ENCODE measurements at places on chromosomes 1 and 21.
A peak's percentile ranks its signal among the peaks of the same experiment; 100 is the strongest.

DNA sequence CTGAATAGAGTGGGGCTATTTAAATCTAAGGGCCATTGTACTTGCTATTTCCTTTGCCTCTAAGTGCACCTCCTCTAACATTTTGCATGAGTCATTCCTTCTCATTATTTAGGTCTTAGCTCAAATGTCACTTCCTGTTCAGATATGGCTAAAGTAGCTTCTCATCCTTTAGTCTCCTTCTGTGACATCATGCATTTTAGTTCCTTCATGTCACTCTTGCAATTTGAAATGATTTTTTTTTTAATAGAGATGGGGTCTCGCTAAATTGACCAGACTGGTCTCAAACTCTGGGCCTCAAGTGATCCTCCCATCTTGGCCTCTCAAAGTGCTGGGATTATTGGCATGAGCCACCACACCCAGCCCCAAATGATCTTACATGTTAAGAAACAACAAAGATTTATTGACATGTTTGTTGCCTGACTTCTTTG lies 6.6 kb downstream of the TBX19 start:
- DNase-seq = no peak

GRCh38 chr1:51729824-51730301 lies 113.0 kb downstream of the OSBPL9 start:
- DNase-seq = no peak

- no peak for DNase-seq
These were observed 115.0 kb upstream of the COL6A1 start for GRCh38 chr21:45866551-45866950.

DNA sequence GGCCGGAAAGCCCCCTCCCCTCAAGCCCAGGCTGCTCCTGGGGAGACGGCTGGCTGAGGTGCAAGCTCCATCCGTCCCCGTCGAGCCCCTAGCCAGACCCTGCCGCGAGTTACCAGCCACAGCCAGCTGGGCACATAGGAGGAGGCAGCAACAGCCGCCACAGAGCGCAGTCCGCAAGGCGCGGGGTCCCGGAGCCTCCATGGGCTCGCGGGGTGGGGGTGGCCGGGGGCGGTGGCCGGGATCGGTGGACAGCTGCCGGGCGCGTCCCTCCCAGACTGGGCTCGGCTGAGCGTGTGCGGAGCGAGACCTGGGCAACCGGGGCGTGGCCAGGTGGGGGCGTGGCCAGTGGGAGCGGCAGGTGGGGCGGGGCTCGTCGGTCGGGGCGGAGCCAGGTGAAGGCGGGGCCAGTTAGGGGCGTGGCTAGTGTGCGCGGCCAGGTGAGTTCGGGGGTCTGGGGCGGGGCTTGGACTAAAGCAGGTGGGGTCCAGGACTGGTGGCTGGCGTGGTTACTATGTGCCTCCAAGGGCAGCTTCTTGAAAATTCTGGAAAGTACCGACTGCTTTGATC lies at the start of gene CD164L2:
TSS of gene CD164L2 (minus strand) at position 295 of the 567 bp plus-strand sequence. CDS start at position 201, 94 bp downstream.
- DNase-seq = peak; percentile 35

- no peak for DNase-seq
These were observed 63.1 kb upstream of the MUTYH start for GRCh38 chr1:45403298-45403697.

- no peak for DNase-seq
These were observed 22.1 kb downstream of the SLC35D1 start for GRCh38 chr1:67031859-67032247.

DNA sequence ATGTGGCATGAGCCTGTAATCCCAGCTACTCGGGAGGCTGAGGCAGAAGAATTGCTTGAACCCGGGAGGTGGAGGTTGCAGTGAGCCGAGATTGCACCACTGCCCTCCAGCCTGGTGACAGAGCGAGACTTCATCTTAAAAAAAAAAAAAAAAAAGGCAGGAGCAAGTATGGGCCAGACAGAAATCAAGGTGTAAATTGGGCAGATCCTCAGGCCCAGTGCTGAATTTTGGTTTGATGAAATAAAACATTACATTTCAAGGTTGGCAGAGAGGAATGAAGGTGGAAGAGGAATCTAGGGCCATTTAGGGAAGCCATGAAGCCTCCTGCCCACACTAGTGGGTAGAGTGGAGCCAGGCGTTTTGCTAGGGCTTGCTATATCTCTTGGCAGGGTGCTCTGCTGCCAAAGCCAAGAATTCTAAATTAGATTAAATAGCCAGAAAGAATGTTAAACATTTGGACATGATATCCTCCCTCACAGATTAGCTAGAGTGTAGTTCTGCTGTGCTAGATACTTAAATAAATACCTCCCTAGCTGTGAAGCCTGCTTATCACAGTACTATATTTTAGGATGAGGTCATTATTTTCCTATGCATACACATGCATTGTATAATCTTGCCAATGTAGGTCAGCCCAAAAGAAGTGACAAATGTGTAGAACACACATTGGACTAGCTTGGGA lies 16.6 kb upstream of the LGALS8 start:
- no peak for DNase-seq

- no peak for DNase-seq
These were observed 55.2 kb upstream of the KAZN start for GRCh38 chr1:14543191-14543840.

- no peak for DNase-seq
These were observed 3.0 kb downstream of the IGSF21 start for GRCh38 chr1:18110598-18110939.

DNA sequence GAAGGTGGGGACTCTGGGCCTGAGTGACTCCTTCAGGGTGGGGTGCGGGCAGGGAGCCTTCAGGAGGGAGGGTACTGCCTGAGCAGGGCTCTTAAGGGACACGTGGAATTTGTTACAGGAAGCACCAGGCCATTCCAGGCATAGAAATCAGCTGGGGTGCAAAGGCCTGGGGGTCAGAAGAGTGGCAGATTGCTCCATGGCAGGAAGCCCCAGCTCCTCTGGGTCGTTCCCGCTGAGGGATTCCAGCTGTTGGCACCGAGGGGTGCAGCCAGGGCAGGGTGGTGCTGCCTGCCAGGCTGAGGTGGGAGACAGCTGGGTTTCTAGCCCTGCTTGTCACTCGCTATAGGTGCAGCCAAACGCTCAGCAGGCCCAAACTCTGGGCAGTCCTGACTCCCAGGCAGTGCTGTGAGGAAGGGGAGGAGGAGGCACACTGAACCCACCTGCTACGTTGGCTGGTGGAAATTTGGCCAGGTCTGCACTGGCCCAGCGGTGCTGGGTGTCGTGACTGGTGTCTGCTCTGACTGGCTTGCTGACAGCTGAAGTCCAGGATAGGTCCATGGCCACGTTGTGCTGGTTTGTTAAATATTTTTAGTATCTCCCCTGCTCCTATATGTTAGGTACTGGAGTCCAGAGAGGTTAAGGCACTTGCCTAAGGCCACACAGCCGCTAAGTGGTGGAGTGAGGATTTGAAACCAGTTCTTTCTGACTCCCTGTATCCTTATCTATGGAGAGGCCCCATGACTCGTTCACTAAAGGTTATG lies 19.3 kb downstream of the TNFRSF1B start:
- DNase-seq = no peak

DNA sequence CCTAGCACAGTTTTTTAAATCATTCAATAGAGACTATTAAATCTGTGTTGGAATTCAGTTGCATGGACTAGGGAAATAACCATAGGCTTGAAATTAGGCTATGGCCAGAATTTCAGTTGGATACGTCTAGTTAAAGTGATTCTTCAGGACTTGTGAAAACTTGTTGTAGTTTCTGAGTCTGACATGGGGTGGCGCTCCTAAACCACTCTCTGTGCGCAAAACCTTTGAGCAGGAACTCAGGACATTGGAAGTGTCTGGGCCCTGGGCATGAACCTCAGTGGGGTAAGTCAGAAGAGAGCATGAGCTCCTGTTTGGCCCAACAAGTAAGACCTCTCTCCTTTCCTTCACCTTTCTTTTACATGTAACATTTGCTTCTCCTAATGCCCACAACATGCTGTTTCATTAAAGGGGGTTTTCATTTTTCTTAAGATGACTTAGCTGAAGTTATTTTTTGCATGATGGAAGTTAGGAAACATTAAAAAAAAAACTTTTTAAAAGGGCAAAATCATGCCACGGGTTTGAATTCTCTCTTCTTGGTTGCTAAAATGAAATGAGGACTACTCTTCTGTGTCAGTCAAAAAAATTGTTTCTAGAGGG lies 17.1 kb upstream of the CCDC190 start:
- DNase-seq = peak; percentile 48

DNA sequence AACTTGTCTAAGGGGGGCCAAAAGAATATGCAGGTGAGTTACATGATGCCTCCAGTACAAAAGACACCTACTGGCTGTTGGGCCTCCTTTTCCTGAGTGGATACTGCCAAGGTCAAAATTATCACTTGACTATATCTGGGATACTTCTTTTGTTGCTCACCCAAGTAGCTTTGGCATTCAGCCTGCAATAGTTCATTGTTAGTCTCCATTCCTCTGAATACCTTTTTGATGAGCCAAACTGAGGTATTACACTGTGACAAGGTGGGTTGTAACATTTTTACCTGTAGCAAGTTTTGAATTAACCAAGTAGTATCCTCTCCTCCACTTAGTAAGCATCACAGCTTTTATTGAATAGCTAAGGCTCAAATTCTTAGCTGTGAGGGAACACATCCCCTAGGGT lies 408.0 kb downstream of the LRRIQ3 start:
- DNase-seq = no peak

DNA sequence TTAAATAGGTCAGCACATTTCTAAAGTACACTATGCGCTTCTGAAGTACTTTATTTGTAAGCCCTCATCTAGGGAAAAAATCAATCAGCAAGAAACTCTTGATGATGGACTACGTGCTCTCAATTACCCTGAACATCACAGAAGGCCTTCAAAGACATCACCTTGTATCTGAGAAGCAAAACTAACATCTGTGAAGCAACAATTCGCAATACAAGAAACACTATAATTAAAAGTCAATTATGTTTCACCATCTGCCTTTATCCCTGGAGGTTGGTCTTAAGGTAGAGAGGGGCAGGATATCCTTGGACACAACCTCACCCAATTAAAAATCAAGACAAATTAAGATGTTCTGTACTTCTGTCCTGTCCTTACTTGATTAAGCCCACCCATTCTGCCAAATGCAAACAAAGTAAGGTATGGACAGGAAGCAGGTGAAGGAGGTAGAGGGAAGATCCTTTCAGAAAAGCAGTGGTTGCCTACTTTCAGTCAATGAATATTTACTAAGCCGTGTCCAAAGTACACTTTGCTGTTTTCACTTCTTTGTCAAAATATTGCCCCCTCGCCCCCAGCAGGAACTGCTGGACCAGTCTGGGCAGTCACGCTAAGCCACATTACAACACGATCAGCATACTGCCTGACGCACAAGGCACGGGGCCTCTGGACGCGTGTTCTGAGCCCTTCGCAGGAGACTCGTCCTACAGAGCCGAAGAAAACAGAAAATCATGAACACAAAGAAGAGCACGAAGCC lies 887 bp downstream of the SLC19A2 start:
- DNase-seq = peak; percentile 64

GRCh38 chr1:176098560-176098959 lies 108.5 kb downstream of the COP1 start:
- no peak for DNase-seq

DNA sequence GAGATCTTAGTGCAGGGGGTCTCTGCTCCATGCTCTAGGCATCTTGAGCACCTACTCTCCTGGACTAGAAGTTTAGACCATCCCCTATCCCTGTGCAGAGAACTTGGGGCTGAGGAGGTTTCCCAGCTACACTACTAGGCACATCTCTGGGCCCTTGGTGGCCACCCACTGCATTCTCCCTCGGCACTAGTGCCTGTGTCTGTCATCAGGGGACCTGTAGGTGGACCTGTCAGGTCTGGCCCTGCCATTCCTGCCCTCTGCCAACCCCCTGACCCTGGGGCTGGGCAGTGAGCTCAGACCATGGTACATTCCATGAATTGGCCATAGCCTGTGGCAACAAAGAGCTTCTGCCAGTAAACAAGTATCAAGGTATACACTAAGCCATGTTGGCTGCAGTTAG lies 269.1 kb downstream of the AKT3 start:
- DNase-seq = no peak

GRCh38 chr1:84406346-84406861 lies 8.1 kb downstream of the DNASE2B start:
- no peak for DNase-seq

DNA sequence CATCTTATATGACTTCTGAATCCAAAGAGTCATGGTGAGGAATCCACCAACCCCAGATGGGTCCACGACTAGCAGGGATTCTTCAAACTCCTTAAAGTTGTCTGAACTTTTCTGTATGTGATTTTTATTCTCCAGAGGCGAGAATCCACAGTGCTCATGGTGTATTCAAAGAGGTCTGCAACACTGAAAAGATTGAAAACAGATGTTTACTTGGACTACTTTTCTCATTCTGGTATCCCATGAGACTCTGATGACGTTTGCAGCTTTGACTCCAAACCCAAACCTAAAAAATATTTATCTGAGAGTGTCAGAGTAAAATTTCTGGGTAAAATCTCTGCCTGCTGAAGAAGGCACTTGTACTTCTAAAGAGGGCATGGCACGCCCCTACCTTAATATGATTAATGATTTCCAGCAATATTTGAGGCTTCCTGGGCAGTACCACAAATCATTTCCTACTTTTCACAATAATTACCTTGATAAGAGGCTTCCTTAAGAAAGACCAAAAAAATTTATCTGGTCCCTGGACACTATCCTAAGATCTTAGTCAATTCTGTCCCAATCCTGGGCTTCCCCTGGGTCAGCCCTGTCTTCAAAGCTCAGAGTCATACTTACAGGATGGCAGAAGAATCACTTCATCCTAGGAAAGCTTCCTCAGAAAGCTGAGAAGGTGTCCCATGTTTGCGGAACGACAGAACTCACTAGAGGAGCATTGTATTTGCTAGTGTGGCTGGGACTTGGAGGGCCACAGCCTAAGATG lies 76.5 kb upstream of the MAP10 start:
- no peak for DNase-seq

DNA sequence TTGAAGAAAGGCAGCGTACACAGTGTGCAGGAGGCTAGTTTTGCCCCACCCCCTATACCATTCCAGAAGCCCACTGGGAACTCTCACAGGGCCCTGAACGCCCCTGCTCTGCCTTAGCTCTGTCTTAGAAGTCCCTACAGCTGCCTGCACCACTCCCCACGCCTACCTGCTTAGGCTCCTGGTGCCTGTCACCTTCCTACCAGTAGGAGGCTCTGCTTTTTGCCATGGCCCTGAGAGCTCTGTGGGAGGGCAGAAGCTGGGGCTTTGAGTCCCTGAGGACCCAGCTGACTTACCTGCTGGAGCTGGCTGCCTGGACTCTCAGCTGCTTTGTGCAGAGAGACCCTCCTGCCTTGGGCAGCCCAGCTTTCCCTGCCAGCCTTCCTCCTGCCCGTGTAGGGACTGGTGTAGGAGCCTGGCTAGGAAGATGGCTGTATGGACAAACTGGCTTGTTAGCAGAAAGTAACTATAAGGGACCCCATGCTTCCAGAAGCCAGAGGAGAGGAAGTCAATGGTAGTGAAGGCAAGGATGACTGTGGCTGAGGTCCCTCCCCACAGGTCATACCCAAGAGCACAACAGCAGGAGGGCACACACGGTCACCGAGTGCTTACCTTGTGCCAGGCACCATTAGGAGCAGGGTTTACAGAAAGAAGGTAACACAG lies 9.8 kb upstream of the CELSR2 start:
- no peak for DNase-seq
